Activated naive CD8-positive, alpha-beta T cell treated with anti-CD3 and anti-CD28 coated beads, Interleukin-2, amount 10 ng/mL, durations not matched to agents 7 days and 5 days (primary cell): ENCODE measurements at places on chromosomes 4 and X. TPM values are rescaled to one million over a fixed set of nuclear protein-coding genes. Genes with fewer than 3 reads are reported as not detected.

Gene ADH7
- total RNA-seq, result not detected

GRCh38 chr4:8009097-8009496 lies 69.4 kb upstream of the AFAP1 start:
- H3K27me3 ChIP-seq, result no peaks in the 10 kb centered on the region
- no peak overlapping the region for H3K27ac ChIP-seq
- no peak for DNase-seq
- H3K36me3 ChIP-seq, result no peaks in the 10 kb centered on the region

Gene TMEM255A
- total RNA-seq, result 0.34 TPM

Gene MTNR1A
- total RNA-seq, result not detected

DNA sequence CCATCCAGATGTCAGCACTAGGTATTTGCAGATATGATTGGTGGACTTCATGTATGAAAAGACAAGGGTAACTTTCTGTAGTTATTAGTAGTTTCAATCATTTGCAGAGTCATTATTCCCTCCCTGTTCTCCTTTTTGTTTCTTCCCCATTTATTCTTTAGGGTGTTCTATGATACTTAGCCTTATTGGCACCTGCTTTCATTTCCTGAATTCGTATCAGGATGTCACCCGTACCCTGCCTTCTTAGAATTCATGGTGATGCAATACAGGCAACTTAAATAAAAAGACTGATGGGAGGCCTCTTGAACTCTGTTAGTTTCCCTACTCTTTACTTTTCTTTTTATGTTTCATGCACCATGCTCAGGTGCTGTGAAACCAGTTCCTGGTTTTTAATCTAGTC lies 24.2 kb downstream of the MAGED1 start:
- DNase-seq, result no peak
- peak overlapping the region; percentile 76 for H3K27ac ChIP-seq
- no peaks in the 10 kb centered on the region for H3K27me3 ChIP-seq
- peaks cover 2% of the 10 kb centered on the region for H3K36me3 ChIP-seq

- peaks cover 36% of the 10 kb centered on the region for H3K4me1 ChIP-seq
- peak within 1 kb of the TSS; percentile 96 for H3K27ac ChIP-seq
- no peaks in the 10 kb centered on the region for H3K27me3 ChIP-seq
- peak; percentile 99 for DNase-seq
Observed at GRCh38 chr4:15681372-15682241, at the start of gene FAM200B. Gene FAM200B, plus strand, starts transcription at chr4:15681827. Its CDS starts 5,151 bp downstream, at chr4:15686978.

Gene UCHL1
- 1.5 TPM for total RNA-seq

Gene GAGE12G
- total RNA-seq, result not detected

DNA sequence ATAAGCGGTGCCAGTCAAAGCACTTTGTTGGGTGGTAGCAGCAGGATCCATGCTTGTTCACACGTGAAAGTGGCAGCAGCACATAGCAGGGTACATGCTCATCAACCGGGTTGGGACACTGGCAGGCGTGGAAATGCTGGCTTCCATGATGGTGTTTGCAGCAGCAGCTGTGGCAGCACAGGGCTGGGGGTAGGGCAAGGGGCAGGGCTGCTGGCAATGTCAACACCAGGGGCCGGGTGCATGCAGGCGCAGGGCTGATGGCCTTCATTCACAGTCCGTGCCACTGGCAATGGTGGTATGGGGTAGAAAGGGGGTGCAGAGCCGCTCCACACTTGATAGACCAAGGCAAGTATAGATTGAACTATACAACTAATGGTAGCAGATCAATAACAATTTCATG lies 374.7 kb upstream of the FAM241A start:
- no peak overlapping the region for H3K27ac ChIP-seq
- H3K4me1 ChIP-seq, result no peaks in the 10 kb centered on the region
- no peak for DNase-seq
- H3K4me3 ChIP-seq, result no peak overlapping the region
- no peaks in the 10 kb centered on the region for H3K36me3 ChIP-seq
- H3K27me3 ChIP-seq, result no peaks in the 10 kb centered on the region

DNA sequence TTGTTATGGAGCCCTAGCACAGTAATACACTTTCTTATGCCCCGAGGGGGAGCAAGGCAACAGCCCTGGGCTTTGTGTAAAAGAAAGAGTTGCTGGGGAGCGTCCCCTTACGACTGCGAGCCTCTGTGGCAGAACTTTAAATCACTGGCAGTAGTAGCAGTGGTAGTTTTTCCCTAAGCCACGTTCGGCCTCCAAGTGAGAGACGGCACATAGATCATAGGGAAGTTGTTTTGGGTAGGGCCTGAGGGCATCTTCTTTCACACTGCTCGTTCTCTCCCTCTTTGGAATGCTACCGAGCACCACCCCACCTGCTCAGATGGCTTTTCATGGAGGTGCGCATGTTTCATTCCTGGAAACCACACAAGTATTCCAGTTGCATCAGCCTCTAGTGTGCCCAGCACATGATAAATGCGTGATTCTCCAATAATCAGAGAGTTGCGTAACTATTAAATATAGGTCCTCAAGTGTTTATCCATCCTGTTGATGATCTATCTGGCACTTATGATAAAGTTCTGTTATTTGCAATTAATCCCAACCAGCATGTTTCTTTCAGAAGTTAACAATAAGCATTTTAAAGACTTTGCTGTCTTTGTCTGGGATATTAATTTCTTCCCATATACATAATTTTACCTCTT lies 7.0 kb upstream of the SYNPO2 start:
- H3K36me3 ChIP-seq, result no peaks in the 10 kb centered on the region
- no peaks in the 10 kb centered on the region for H3K4me1 ChIP-seq
- DNase-seq, result no peak
- H3K27me3 ChIP-seq, result peaks cover 11% of the 10 kb centered on the region
- no peak overlapping the region for H3K27ac ChIP-seq
- no peak overlapping the region for H3K4me3 ChIP-seq

Gene TMEM47
- not detected for total RNA-seq

Gene CPE
- not detected for total RNA-seq

GRCh38 chr4:53234669-53235068 lies 131.2 kb downstream of the SCFD2 start:
- no peak overlapping the region for H3K27ac ChIP-seq
- H3K4me1 ChIP-seq, result peaks cover 4% of the 10 kb centered on the region

- H3K4me1 ChIP-seq, result no peaks in the 10 kb centered on the region
- H3K36me3 ChIP-seq, result no peaks in the 10 kb centered on the region
- H3K4me3 ChIP-seq, result no peak overlapping the region
- H3K27ac ChIP-seq, result no peak overlapping the region
- no peaks in the 10 kb centered on the region for H3K27me3 ChIP-seq
Observed at GRCh38 chr4:138643827-138644226, 371.8 kb upstream of the NOCT start.

- H3K27me3 ChIP-seq, result peaks cover 5% of the 10 kb centered on the region
- no peaks in the 10 kb centered on the region for H3K4me1 ChIP-seq
- H3K27ac ChIP-seq, result no peak overlapping the region
- H3K36me3 ChIP-seq, result no peaks in the 10 kb centered on the region
Observed at GRCh38 chr4:17708992-17709762, 72.2 kb downstream of the FAM184B start.

Gene ADAMTS3
- not detected for total RNA-seq

DNA sequence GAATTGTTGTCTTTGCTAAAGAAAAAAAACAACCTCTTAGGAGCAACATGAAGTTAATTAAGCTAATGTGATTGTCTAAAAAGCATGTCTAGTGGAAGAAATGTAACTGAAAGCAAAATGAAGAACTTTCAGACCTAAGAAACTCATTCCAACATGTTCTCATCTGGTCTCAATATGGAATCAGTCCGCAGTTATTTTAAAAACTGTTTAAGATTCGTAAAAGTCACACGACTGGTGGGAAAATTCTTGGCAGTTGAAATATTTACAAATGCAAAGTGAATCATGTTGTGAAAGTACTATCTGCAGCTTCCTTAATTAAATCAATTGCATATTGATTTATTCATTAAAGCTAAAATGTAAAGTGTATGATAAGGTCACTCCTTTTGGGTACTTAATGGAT lies 117.8 kb upstream of the DIAPH2 start:
- no peak overlapping the region for H3K27ac ChIP-seq
- H3K4me1 ChIP-seq, result no peaks in the 10 kb centered on the region

- H3K4me3 ChIP-seq, result no peak overlapping the region
- DNase-seq, result no peak
- H3K27ac ChIP-seq, result no peak overlapping the region
- H3K27me3 ChIP-seq, result peaks cover 26% of the 10 kb centered on the region
Observed at GRCh38 chr4:20675786-20676185, 24.5 kb upstream of the PACRGL start.

Gene GAGE2A
- not detected for total RNA-seq

Gene SPP1
- total RNA-seq, result 24.0 TPM

DNA sequence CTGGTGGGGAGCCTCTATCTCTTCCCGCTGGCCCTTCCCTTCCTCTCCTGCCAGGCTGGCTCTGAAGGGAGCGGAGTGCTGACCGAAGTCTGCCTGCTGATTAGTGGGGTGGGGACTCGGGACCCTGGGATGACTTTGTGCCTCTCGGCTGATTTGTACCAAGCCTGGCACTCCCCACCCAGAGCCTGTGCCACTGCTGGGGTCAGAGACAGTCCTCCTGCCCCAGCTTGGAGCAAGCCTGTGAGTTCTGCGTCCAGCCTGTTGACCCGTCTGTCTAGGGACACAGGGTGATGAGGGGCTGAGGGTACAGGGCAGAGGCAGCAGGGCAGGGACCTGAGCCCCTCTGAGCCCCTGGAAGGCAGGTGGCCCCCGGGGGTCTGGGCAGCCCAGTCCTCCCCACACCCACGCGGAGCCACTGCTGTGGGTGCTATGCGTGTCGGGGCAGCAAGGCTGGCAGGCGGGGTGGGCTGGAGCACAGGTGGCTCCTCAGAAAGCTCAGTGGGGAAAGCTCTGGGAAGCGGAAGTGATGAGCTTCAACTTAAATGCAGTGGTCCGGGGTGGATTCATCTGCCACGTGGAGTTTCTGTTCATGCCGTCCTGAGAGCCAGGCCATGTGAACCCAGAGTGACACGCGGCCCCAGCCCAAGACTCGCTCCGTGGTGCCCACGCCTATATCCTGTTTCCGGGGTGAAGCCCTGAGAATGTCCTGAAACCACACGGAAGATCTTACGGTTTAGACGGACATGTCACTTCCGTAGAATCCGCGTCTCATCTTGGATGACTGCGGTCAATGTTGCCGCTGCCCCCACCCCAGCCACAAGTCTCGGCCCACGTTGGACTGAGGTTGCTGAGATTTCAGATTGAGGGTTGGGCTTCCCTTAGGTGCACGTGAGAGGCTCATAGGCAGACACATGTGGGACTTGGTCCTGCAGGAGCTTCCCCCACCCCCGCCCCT lies 21.1 kb upstream of the UVSSA start:
- peaks cover 18% of the 10 kb centered on the region for H3K4me1 ChIP-seq
- no peak for DNase-seq
- no peaks in the 10 kb centered on the region for H3K27me3 ChIP-seq

Gene PABPC1L2A
- total RNA-seq, result not detected

GRCh38 chr4:64518600-64518999 lies 109.3 kb upstream of the TECRL start:
- H3K4me1 ChIP-seq, result no peaks in the 10 kb centered on the region
- H3K27me3 ChIP-seq, result no peaks in the 10 kb centered on the region
- no peaks in the 10 kb centered on the region for H3K36me3 ChIP-seq
- H3K27ac ChIP-seq, result no peak overlapping the region
- no peak overlapping the region for H3K4me3 ChIP-seq

- DNase-seq, result no peak
- H3K4me3 ChIP-seq, result no peak overlapping the region
- no peak overlapping the region for H3K27ac ChIP-seq
- H3K27me3 ChIP-seq, result no peaks in the 10 kb centered on the region
- H3K36me3 ChIP-seq, result peaks cover 2% of the 10 kb centered on the region
- H3K4me1 ChIP-seq, result no peaks in the 10 kb centered on the region
Observed at GRCh38 chr4:186216465-186217024, 10.8 kb upstream of the KLKB1 start.

DNA sequence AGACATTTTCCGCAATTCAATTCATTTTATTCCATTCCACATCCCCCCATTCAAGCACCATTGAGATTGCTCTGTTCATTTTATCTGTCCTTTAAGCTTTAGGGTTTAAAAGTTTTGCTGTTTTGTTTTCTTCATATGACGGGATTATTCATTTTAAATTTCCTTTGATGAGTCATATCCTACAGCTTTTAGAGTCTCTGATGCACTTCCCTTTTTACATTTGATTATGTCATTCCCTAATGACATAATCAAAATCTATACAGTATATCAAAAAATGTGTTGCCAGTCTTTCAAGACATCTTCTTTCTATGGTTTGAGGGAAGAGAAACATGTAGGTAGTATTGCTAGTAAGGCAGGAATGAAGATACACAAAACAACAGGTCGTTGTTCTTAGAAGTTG lies 456.3 kb downstream of the PDGFC start:
- no peaks in the 10 kb centered on the region for H3K36me3 ChIP-seq
- H3K27ac ChIP-seq, result no peak overlapping the region
- no peak overlapping the region for H3K4me3 ChIP-seq
